Activated naive CD4-positive, alpha-beta T cell (primary cell): ENCODE measurements at places on chromosomes 12 and 14.

- no peak for DNase-seq
These were observed 129.9 kb upstream of the PDZRN4 start for GRCh38 chr12:41058266-41058665.

- no peak for DNase-seq
These were observed 52.8 kb downstream of the FRMD6 start for GRCh38 chr14:51704545-51704944.

- DNase-seq, result no peak
These were observed 19.8 kb downstream of the RTL1 start for GRCh38 chr14:100883789-100884101.

- DNase-seq, result no peak
These were observed 9.7 kb upstream of the TNFRSF1A start for GRCh38 chr12:6351622-6352021.

- no peak for DNase-seq
These were observed 7.9 kb upstream of the RILPL2 start for GRCh38 chr12:123444092-123445026.

DNA sequence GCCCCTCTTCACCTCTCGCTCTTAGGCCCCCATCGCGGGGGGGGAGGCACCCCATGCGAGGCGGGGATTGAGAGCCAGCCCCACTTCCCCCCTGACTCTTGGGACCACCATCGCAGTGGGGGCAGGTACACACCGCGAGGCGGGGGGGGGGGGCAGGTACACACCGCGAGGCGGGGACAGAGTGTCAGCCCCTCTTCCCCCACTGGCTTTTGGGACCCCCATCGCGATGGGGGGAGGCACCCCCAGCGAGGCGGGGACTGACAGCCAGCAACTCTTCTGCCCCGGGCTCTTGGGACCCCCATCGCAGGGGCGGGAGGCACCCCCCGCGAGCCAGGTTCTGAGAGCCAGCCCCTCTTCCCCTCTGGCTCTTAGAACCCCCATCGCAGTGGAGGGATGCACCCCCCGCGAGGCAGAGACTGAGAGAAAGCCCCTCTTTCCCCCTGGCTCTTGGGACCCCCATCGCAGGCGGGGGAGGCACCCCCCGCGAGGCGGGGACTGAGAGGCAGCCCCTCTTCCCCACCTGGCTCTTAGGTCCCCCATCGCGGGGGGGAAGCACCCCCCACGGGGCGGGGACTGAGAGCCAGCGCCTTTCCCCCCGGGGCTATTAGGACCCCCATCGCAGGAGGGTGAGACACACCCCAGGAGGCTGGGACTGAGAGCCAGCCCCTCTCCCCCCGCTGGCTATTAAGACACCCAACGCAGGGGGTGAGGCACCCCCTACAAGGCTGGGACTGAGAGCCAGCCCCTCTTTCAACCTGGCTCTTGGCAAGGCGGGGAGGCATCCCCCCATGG lies 196.5 kb upstream of the PZP start:
- no peak for DNase-seq

- no peak for DNase-seq
These were observed 72.4 kb downstream of the NT5DC3 start for GRCh38 chr12:103768467-103769123.

DNA sequence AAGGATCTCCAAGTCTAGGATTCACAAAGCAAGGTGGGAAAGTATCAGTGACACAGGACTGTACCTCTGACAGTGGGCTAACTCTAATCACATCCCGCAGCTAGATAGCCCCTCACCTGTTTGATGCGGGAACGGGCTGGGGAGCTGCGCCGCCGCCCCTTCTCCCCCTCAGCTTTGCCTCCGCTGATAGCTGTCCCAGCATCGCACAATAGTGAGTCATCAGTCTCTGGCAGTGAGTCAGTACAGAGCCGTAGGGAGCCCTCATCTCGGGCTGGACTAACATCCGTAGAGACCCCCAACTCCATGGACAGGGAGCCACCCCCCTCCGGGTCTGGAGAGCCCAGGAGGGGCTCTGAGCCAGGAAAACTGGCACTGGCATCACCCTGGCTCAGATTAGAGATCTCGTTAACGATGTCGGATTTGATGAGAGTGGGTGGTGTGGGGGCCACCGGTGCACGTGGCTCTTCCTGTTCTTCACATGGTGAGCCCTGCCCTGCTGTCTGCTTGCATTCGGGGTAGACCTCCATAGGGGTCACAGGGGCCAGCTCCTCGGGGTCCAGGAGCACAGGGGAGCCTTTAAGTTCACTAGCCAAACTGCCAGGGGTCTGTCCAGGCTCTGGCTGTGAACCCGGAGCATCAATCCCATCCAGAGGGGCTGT lies 10.9 kb downstream of the KMT2D start:
- DNase-seq, result no peak

GRCh38 chr12:114152890-114153289 lies 186.8 kb upstream of the RBM19 start:
- DNase-seq, result no peak

DNA sequence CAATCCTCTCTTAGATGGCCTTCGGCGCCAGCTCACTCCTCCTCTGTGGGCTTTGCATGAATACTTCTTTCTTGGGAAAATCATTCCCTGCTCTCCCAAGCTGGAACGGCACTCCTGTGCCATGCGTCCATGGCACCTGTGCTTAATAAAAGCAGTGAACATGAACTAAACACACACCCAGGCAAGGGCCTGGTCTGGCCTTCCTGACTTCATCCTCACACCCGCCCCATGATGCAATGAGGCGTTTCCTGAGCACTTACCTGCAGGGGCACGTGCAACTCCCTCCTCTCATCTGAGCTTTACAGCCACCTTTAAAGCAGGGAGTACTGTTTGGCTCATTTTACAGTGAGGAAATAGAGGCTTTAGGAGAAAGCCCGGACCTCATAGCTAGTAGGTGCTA lies 219.8 kb downstream of the SLC41A2 start:
- DNase-seq, result no peak
